ENCODE measurements at places on chromosomes 2 and 18.

GRCh38 chr2:42171396-42171980 lies 2.3 kb downstream of the EML4 start:
- no peak for DNase-seq

GRCh38 chr2:225052703-225053102 lies 10.4 kb upstream of the DOCK10 start:
- no peak for DNase-seq

DNA sequence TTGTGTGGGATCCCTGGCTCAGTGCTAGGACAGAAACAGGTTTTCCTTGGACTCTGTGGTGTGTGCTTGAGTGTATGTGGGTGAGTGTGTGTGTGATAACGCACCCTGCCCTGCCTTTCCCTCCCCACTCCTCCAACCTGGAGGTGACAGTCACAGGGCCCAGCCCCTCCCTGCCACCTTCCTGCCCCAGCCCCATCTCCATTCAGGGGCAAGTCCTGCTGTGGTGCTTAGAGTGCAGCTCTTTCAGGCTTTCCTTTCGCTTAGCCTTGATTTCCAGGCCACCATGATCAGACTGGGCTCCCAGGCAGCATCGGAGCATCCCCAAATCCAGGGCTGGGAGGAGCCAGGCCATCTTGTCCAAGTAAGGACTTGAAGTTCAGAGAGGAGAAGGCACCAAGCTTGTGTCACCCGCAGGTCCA lies 185.2 kb downstream of the ZFP36L2 start:
- no peak for DNase-seq

GRCh38 chr2:179793238-179793637 lies 68.2 kb downstream of the ZNF385B start:
- DNase-seq, result no peak

DNA sequence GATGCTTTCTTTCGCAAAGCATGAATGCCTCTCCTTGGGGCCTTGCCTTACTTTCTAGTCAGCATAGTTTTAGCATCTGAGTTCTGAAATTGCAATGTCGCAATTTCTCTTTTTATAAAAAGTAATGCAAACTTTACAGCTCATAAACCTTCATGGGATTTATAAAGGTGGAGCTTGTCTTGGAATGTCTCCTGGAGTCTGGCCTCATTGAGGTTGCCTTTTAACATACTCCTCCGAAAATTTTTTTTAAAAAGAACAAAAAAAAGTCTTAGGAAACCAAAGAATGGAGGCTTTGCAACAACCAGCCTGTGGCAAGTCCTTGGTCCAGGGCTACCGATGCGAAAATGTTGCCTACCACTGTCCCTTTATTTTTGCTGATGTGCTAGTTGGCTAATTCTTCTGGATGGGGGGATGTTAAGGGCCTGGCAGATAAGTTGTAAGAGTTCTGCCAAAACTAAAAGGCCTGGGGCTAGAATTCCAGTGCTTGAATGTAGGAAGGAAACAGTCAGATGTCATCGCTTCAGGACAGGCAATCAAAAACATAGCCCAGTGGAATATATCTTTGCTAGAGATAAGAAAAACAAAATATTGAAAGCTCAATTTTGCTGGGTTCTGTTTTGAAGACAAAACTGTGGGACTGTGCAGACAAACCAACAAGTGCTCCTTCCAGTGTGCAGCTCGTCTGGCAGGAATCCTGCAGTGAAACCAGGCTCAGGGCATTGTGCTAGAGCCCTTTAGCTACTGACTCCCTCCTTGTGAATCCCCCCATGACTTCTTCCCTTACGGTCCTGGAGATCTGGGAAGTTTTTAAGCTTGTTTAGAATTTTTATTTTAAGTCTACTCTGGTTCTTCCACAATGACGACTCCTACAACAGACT lies 213.0 kb downstream of the PIEZO2 start:
- no peak for DNase-seq

GRCh38 chr2:218008060-218009040 lies 5.6 kb upstream of the TNS1 start:
- no peak for DNase-seq

GRCh38 chr18:42048158-42048557 lies 93.1 kb downstream of the PIK3C3 start:
- no peak for DNase-seq

GRCh38 chr2:220489121-220489520 lies 861.7 kb downstream of the SLC4A3 start:
- DNase-seq, result no peak

GRCh38 chr2:85503851-85504777 lies 34.9 kb upstream of the MAT2A start:
- DNase-seq, result no peak

- DNase-seq, result no peak
Measured at GRCh38 chr2:233740870-233741269, 12.0 kb downstream of the UGT1A3 start.

- DNase-seq, result peak; percentile 37
Measured at GRCh38 chr2:47272031-47272864, 117.1 kb upstream of the STPG4 start.

GRCh38 chr2:239310401-239311061 lies 90.3 kb downstream of the HDAC4 start:
- DNase-seq, result no peak

DNA sequence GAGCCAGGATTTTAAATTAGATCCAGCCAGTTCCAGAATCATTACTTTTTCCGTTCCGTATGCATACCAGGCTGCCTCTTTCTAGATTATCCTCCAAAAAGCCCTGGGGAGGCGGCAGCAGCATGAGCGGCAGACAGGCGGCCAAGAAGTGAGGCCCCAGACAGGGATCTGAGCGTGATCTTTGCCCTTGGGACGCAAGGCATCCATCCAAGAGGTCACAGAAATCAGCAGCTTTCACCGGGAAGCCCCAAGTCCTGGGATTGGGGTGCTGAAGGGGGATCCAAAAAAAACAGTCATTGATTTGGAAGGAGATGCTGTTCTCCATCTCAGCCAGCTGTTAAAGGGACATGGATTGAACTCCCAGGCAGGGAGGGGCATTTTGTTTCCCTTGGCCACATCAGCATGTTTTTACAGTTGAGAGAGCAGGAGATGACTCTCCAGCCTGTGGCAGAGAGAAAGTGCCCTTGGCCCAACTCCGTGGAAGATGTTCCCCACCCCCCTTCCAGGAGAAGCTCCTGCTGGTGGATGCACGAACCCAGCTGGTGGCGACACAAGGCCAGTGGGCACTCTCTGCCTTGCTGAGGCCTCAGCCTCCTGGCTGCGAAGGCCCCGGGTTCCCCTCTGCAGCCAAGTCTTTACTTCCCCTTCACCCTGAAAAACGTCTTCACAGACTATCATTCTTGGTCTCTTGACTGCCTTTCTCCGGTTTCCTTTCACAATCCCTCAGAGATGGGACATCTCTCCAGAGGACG lies 265.6 kb downstream of the ANAPC1 start:
- DNase-seq, result no peak

- no peak for DNase-seq
Measured at GRCh38 chr2:31192396-31192795, 24.9 kb downstream of the CAPN14 start.

GRCh38 chr2:105575499-105576025 lies 169.2 kb upstream of the NCK2 start:
- DNase-seq, result no peak

DNA sequence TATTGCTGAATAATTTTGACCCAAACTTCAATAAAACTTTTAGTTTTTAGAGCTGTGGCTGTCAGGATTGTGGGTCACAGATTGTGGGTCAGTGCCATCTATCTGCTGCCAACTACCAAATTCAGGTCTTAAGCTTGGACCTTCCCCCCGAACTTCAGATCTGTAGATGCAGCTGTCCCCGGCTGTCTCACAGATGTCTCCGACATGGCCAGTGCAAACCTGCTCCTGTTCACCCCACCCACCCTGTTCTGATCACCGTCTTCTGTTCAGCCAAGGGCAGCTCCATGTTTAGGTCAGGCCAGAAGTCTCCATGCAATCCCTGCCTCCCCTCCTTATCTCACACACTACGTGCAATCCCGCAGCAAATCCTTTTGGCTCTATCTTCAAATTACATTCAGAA lies 175.0 kb downstream of the PRKCE start:
- no peak for DNase-seq

GRCh38 chr2:235697041-235697440 lies 203.2 kb downstream of the AGAP1 start:
- DNase-seq, result no peak

DNA sequence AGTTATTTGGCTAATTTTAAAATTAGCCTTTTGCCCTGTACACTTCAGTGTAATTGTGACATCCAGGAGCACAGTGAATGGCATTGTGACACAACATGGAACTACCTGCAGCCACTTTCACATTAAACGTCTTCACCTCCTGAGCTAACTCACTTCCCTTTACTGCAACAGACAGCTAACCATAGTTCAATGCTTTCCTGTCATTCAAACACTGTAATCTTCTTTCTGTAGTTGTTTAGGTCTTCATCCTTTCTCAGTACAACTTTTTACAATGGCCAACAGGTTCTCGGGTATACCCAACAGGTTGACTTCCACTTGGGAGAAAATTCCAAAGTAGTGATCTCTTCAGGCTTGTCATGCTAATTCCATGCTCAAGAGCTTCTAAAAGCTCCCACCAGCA lies 8.6 kb upstream of the AGPS start:
- no peak for DNase-seq

DNA sequence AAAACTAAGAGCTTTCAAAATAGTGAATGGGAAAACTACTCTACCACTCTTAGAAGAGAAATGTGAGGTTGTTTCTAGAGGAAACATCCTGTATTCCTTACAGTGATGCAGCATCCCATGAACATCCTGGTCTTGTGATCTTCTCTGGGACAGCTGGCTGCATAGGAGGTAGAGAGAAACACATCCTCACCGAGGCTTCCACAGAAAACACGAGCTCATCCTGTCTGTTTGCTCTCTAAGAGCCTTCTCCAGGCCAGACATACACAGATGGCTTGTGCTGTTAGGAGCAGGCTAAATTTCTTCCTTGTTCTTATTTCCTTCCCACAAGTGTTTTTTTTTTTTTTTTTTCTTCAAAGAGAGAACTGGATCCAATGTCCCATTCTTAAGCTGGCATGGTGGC lies 14.7 kb upstream of the FZD7 start:
- no peak for DNase-seq

DNA sequence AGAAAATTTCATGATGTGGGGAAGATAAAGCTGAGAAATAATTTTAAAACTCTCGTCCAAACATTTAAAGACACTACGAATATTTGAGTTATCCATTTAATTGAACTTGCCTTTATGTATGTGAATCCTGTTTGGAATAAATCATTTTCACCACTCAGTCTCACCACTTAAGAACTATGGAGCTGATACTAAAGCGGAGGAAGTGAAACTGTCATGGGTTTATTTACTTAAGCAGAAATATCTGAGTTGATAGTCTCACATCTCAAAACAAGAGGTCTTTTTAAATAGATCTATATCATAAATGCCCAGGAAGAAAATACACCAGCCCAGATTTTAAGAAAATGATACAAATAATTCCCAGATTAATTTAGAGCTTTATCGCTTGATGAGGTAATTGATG lies 532.4 kb downstream of the ZNF804A start:
- no peak for DNase-seq

- DNase-seq, result no peak
Measured at GRCh38 chr2:112887964-112888749, 22.8 kb upstream of the IL37 start.

- DNase-seq, result no peak
Measured at GRCh38 chr2:222833410-222833809, 27.4 kb upstream of the ACSL3 start.

DNA sequence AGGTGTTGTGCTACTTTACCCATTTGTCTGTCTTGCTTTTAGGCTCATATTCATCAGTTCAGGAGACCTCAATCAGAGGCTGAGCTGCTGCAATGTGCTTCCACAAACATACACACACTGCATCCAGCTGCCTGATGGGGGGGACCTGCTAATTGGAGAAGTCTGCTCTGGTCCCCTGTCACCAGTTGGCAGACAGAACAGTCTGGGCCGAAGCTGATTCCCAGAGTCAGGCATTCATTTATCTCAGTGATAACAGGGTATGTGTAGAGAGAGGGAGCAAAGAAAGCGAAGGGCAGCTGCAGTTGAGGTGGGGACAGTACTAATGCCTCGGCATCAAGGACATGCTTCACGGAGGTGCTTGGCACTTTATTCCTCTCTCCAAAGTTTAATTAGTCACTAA lies 584.3 kb upstream of the PIK3C3 start:
- DNase-seq, result no peak

DNA sequence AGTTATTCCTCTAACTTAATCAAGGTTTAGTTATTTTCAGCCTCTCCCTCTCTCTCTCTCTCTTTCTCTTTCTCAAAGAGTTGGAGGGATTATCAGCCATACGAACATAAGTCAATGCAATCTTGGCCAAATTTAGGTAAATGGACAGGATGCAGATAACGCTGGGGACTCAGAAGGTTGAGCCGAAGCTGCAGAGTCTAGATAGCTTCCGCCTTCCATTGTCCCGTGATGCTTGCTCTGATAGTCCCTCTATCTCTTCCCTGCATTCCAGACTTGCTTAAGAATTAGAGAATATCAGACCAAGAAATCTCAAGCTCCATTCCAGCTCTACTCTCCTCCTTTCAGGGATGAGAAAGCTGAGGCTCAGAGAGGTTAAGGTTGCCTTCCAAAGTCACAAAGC lies 502.8 kb upstream of the TNP1 start:
- no peak for DNase-seq

- no peak for DNase-seq
Measured at GRCh38 chr2:169692718-169693117, 1.5 kb downstream of the CFAP210 start.

- DNase-seq, result no peak
Measured at GRCh38 chr18:59032308-59032707, 107.4 kb upstream of the SEC11C start.

DNA sequence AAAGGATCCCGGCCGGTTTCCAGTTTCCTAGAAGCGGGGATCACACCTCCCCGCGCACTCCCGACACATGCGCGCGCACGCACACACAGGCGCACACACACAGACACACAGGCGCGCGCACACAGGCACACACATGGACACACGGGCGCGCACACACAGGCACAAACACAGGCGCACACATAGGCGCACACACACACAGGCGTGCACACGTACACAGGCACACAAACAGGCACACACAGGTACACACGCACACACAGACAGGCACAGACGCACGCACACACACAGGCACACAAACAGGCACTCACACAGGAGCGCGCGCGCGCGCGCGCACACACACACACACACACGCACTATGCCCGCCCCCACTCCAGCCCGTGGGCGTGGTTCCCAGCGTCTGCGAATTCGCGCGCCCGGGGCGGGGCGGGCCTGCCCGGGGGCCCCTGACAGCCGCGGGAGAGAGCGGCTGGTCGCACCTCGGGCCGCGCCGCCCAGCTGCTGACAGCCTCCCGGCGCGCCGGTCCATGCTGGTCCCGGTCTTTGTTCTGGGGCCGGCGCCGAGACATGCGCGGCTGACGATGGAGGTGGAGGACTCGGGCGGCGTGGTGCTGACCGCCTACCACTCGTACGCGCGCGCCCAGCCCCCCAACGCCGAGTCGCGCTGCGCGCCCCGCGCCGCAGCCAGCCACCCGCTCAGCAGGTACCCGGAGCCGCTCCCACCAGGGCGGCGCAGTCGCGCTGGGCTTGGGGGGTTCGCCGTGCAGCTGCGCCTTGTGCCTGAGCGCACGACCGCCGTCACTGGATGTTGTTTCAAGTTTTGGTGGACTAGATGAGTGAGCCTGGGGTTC lies at the start of gene ARHGAP28:
TSS of gene ARHGAP28 (plus strand) at position 470 of the 845 bp plus-strand sequence. CDS start at position 576, 106 bp downstream.
- no peak for DNase-seq

Data from activated T-helper 1 cell treated with Interleukin-2 at 50 U/mL for 16 hours (primary cell).